Endothelial cell (in vitro differentiated cells): ENCODE measurements at places on chromosomes 2 and 18.

DNA sequence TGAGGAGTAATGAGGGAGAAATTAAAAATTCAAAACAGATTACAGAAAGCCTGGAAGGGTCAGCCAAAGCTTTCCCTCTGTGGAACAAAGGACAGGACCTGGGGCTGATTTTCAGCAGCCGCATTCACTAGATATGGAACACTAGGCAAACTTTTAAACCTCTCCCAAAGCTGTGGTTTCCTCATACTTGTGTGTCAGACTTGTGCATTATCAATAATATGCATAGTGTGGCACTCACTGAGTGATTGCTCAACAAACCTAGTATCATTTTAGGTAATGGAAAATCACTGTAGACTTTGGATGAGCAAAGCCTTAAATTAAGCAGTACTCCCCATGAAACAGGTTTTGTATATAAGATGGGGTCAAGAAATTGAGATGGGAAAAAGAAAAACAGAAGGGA, 26.3 kb upstream of the IKZF2 start:
- H3K36me3 ChIP-seq = no peaks in the 10 kb centered on the region
- no peak overlapping the region for H3K4me3 ChIP-seq
- no peaks in the 10 kb centered on the region for H3K27me3 ChIP-seq

- no peak overlapping the region for H3K27ac ChIP-seq
- H3K27me3 ChIP-seq = peaks cover 4% of the 10 kb centered on the region
- H3K4me3 ChIP-seq = no peak overlapping the region
- H3K36me3 ChIP-seq = no peaks in the 10 kb centered on the region
Observed at GRCh38 chr2:224999321-224999720, 42.9 kb downstream of the DOCK10 start.

DNA sequence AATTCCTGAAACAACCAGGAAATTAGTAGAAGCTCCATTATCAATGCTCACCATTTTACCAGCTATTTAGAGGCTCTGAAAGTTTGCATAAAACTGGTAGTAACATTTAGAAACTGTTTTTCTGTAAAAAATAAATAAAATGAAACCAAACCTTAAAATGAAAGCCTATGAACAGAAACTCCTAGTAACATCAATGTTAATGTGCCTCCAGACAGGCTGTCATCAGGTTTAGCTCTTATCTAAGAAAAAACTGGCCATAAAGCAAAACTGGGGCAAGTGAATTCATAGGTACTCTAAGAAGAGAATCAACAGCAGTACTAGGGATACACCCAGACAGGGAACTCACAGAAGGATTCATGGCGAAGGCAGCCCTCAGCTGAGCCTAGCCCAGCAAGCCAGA, 8.0 kb downstream of the E2F6 start:
- no peak overlapping the region for H3K4me3 ChIP-seq
- H3K36me3 ChIP-seq = peaks cover 14% of the 10 kb centered on the region
- H3K4me1 ChIP-seq = peaks cover 17% of the 10 kb centered on the region
- DNase-seq = no peak

- no peak overlapping the region for H3K27ac ChIP-seq
- H3K4me1 ChIP-seq = peaks cover 8% of the 10 kb centered on the region
- H3K4me3 ChIP-seq = no peak overlapping the region
- H3K27me3 ChIP-seq = peaks cover 9% of the 10 kb centered on the region
- no peak for DNase-seq
- peaks cover 4% of the 10 kb centered on the region for H3K36me3 ChIP-seq
Observed at GRCh38 chr2:10371441-10372196, 68.9 kb downstream of the HPCAL1 start.

GRCh38 chr2:88350331-88351248, 101.9 kb downstream of the FOXI3 start:
- peaks cover 4% of the 10 kb centered on the region for H3K36me3 ChIP-seq
- H3K4me3 ChIP-seq = peak overlapping the region; percentile 71
- peaks cover 5% of the 10 kb centered on the region for H3K4me1 ChIP-seq
- DNase-seq = peak; percentile 88
- H3K27ac ChIP-seq = no peak overlapping the region

DNA sequence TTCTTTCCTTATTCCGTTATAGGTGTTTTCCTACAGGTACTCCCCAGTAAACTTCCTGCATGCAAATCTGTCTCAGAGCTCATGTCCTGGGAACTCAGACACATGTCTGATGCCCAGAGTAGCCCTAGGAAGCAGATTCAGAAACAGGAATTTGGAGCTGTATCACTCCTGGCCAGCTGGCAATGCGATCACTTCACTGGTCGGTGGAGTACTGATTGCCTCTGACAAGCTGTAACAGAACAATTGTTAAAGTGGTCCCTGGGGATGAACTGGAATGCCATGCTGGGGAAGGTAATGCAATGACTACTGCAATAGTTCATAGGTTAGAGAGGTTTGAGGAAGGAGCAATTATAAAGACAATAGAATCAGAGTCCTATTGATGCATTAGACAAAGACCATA, 131.6 kb upstream of the DOCK10 start:
- no peaks in the 10 kb centered on the region for H3K36me3 ChIP-seq
- peaks cover 4% of the 10 kb centered on the region for H3K27me3 ChIP-seq
- peaks cover 7% of the 10 kb centered on the region for H3K4me1 ChIP-seq
- no peak overlapping the region for H3K27ac ChIP-seq

- DNase-seq = no peak
- peaks cover 7% of the 10 kb centered on the region for H3K36me3 ChIP-seq
- no peaks in the 10 kb centered on the region for H3K4me1 ChIP-seq
- no peak overlapping the region for H3K27ac ChIP-seq
- H3K27me3 ChIP-seq = no peaks in the 10 kb centered on the region
Observed at GRCh38 chr2:51953931-51954330, 922.0 kb upstream of the NRXN1 start.

DNA sequence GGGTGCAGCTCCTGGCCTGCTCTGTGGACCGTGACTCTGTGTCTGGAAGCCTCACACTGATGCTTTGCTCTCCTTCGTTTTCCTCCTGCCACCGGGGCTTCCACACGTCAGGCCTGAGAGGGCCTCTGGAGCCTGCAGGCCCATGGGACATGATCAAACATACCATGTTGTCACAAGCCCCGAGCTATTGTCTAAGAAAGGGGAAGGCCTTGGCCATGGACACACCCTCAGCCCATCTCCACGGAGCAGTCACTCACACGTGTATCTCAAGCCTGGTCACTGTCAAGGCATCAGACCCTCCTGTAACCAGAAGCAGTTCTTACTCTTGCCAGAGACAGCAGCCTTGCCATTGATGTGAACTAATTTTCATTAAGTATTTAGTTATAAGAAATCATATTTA, 814.1 kb upstream of the SALL3 start:
- H3K27me3 ChIP-seq = peaks cover 1% of the 10 kb centered on the region
- H3K4me3 ChIP-seq = no peak overlapping the region
- H3K36me3 ChIP-seq = no peaks in the 10 kb centered on the region
- no peak overlapping the region for H3K27ac ChIP-seq

DNA sequence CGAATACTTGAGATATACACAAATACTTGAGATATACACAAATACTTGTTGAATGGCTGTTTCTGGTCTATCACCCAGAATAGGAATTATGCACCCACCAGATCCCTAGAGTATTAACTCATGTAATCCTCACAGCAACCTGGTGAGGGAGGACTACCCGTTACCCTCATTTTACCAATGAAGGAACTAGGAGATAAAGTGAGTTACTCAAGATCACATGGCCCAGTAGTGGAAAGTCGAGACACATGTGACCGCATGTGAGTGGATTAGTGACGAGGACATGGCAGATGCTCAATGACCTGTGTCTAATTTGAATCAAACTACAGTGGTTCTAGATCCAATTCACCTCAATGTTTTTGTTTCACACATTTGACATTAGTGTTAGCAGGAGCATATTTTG, 2.4 kb downstream of the MOGAT1 start:
- no peak overlapping the region for H3K4me3 ChIP-seq
- H3K4me1 ChIP-seq = peaks cover 6% of the 10 kb centered on the region
- peaks cover 6% of the 10 kb centered on the region for H3K27me3 ChIP-seq
- no peaks in the 10 kb centered on the region for H3K36me3 ChIP-seq

DNA sequence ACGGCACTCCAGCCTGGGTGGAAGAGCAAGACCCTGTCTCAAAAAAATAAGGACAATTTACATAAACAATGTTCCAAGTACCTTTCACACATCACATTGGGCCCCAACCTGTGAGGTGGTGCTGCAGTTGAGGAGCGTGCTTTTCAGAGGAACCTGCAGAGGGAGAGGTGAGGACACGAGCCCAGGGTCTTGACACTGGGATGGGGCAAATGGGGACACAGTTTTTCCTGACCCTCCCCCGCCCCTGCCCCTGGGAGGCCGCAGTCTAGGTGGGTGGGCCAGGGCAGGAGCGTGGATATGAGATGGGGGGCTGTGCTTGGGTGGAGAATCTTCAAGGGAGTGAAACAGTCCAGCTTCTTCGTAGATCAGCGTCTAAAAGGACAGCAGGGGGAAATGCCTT, 112.9 kb downstream of the SEPTIN10 start:
- no peak overlapping the region for H3K27ac ChIP-seq
- peaks cover 13% of the 10 kb centered on the region for H3K36me3 ChIP-seq
- no peak overlapping the region for H3K4me3 ChIP-seq

- no peak overlapping the region for H3K27ac ChIP-seq
- H3K27me3 ChIP-seq = peaks cover 2% of the 10 kb centered on the region
- no peak overlapping the region for H3K4me3 ChIP-seq
- no peak for DNase-seq
Observed at GRCh38 chr18:38718365-38718901, 1152.8 kb upstream of the CELF4 start.

- no peak overlapping the region for H3K27ac ChIP-seq
- peaks cover 12% of the 10 kb centered on the region for H3K4me1 ChIP-seq
- H3K27me3 ChIP-seq = peaks cover 6% of the 10 kb centered on the region
- no peak overlapping the region for H3K4me3 ChIP-seq
- no peak for DNase-seq
- peaks cover 62% of the 10 kb centered on the region for H3K36me3 ChIP-seq
Observed at GRCh38 chr2:159195697-159196096, 90.8 kb downstream of the WDSUB1 start.

DNA sequence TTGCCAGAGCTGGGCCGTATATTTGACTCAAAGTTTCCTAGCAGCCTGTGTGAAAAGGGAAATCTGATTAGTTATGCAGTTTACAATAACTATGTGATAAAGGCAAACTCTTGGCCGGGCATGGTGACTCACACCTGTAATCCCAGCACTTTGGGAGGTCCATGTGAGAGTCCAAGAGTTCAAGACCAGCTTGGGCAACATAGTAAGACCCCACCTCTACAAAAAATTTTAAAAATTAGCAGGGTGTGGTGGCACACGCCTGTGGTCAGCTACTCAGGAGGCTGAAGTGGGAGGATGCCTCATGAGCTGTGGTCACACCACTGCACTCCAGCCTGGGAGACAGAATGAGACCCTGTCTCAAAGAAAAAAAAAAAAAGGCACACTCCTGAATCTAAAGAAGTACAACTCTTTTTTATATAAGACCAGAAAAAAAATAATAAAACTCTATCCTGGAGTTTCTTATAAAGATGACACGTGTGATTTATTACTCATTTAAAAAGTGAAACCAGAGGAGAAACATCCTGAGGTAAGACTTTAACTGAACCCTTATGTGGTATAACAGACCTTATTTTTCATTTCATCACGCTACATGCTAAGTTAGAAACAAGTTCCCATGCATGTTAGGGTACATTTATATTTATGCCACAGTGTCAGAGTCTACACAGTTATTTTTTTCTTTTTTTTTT, 32.6 kb upstream of the KCMF1 start:
- no peak for DNase-seq
- H3K27me3 ChIP-seq = peaks cover 3% of the 10 kb centered on the region
- H3K4me3 ChIP-seq = no peak overlapping the region
- H3K27ac ChIP-seq = no peak overlapping the region
